ENCODE measurements at places on chromosomes 2 and 18. TPM values are rescaled to one million over a fixed set of nuclear protein-coding genes. Genes with fewer than 3 reads are reported as not detected.

DNA sequence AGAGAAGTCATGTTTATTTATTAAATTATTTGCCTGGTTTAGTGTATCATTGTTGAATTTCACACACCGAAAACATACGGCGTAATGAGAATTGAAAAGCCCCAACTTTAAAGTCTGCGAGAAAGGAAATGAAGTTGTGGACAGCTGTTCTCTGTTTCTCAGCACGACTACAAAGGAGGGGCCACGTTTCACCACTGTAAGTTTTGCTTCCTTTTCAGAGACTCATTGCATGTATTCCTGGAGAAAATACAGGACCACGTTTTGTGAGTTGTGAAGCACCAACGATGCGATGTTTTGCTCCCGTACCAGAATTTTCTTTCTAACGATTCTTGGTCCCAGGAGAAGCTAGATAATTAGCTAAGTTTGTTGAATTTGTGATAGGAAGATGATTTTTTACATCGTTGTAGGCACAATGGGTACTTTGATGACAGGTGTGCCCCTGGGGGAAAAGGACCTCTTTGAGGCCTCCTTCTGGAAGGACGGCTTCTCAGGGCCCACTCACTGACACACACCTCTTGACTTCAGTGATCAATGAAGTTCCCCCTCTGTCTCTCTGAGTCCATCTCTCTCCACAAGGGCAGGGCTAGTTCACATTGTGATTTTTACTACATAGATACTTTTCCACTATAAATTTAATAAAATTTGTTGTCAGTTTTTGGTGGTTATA lies 23.7 kb upstream of the ACKR3 start:
- DNase-seq: no peak
- no peaks in the 10 kb centered on the region for H3K36me3 ChIP-seq
- peaks cover 11% of the 10 kb centered on the region for H3K4me1 ChIP-seq
- H3K27me3 ChIP-seq: no peaks in the 10 kb centered on the region

DNA sequence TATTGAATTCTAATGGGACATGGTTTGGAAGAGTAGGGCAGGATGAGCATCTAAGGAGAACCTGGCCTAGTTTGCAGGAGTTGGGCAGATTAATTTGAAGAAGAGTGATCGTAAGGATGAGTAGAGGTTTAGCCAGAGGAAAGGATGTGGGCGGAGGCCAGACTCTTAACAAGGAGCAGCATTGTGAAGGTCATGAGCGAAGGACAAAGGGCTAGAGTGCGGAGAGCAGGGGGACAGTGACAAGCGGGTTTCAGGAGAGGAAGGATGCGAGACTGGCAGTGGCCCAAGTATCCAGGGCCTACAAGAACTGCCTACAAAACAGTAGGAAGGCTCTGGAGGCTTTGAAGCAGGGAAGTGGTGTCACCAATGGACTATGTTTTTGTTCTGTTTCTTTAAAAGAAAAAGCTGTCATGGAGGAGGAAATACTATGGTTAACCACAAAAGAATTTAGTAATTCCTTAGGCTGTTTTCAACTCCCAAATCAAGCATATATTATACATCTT lies 20.1 kb downstream of the SLC66A3 start:
- no peaks in the 10 kb centered on the region for H3K27me3 ChIP-seq
- no peak overlapping the region for H3K4me3 ChIP-seq
- no peak for DNase-seq
- H3K27ac ChIP-seq: no peak overlapping the region
- H3K4me1 ChIP-seq: no peaks in the 10 kb centered on the region

GRCh38 chr2:1708476-1709334 lies 35.6 kb downstream of the PXDN start:
- DNase-seq: no peak
- no peaks in the 10 kb centered on the region for H3K36me3 ChIP-seq
- H3K4me3 ChIP-seq: no peak overlapping the region
- no peak overlapping the region for H3K27ac ChIP-seq
- H3K4me1 ChIP-seq: peaks cover 19% of the 10 kb centered on the region
- H3K27me3 ChIP-seq: no peaks in the 10 kb centered on the region

DNA sequence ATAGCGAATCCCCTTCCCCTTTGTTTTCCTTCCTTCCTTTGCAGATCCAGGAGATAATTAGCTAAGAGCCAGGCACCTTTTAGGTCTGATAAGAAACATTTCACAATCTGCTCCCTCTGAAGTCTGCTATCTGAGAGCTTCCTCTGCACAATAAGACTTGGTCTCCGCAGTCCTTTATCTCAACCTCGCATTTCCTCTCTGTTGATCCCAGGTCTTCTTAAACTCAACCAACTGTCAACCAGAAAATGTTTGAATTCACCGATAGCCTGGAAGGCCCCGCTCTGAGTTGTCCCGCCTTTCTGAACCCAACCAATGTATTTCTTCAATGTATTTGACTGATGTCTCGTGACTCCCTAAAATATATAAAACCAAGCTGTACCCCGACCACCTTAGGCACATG lies 78.4 kb upstream of the CTDP1 start:
- H3K27ac ChIP-seq: no peak overlapping the region
- no peaks in the 10 kb centered on the region for H3K4me1 ChIP-seq
- H3K4me3 ChIP-seq: no peak overlapping the region
- H3K27me3 ChIP-seq: no peaks in the 10 kb centered on the region
- no peaks in the 10 kb centered on the region for H3K36me3 ChIP-seq
- DNase-seq: no peak

- H3K27ac ChIP-seq: no peak overlapping the region
- H3K36me3 ChIP-seq: no peaks in the 10 kb centered on the region
- H3K27me3 ChIP-seq: no peaks in the 10 kb centered on the region
- no peaks in the 10 kb centered on the region for H3K4me1 ChIP-seq
These were observed 44.5 kb upstream of the FAM110C start for GRCh38 chr2:90645-91312.

DNA sequence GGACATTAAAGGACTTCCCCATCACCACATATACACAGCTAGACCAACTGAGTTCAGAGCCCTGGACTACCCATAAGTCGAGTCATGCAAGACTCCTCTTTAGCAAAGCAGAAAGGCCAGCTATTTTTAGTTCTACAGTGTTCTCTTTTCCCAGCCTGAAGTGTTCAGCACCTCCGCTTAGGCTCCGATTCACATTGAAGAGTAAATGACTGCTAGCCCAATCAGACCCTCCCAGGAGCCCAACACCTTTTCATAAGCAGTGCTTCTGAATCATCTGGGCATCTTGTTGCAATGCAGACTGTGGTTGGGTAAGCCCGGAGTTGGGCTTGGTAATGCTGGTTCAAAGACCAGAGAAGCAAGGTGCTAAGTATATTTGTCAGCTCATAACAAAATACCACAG lies 138.6 kb upstream of the MSH6 start:
- no peak for DNase-seq
- no peaks in the 10 kb centered on the region for H3K36me3 ChIP-seq
- H3K4me1 ChIP-seq: no peaks in the 10 kb centered on the region
- H3K27ac ChIP-seq: no peak overlapping the region

DNA sequence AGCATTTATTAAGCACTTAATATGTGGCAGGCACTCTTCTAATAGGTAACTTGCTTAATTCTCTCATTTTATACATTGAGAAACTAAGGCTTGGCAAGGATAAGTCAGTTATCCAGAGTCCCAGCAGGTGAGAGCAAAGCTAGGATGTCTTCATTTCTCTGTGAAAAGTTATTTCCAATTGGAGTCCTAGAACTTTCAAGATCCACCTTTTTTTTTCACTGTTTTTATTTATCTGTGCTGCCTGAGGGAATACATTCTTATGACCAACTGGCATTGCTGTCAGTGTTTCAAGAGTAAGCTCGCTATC lies 56.2 kb upstream of the ETAA1 start:
- H3K27me3 ChIP-seq: no peaks in the 10 kb centered on the region
- H3K27ac ChIP-seq: no peak overlapping the region
- no peak for DNase-seq
- no peaks in the 10 kb centered on the region for H3K4me1 ChIP-seq
- no peaks in the 10 kb centered on the region for H3K36me3 ChIP-seq

The TMEM87B gene
- total RNA-seq: 20.1 TPM

The ATP6V1C2 gene
- total RNA-seq: not detected

The ANO7 gene
- total RNA-seq: 0.59 TPM

All from tibial nerve (tissue), 4 donors.